ENCODE measurements at places on chromosomes 4 and X.

DNA sequence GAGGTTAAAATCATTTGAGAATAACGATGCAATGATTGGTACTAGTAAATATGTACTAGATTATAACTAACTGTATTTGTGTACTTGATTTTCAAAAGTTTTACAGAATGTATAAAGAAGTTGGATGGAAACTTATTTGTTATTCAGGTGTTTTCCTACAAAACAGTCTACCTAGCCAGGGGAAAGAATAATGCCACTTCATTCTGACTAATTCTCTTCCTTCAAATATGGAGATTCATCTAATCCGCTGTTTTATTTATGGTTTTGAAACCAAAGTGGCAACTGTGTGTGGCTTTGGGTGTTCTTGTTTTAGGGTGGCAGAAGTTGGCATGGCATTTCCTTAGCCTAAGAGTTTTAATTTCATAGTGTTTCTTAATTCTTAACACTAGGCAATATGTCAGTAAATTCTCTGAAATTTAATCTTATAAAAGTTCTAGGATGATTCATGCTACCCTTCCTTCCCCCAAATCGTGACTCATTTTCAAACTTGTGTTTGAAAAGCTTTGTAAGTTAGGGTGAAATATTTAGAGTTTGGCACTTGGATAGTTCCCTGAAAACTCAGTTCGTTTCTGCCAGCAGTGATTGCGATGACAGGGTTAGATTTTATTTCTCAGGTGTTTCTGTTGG is 62.6 kb downstream of the DCLK2 start:
- no peak for DNase-seq

GRCh38 chr4:125105561-125105960 is 209.2 kb upstream of the FAT4 start:
- no peak for DNase-seq

GRCh38 chrX:25156323-25156722 is 140.6 kb upstream of the ARX start:
- no peak for DNase-seq

DNA sequence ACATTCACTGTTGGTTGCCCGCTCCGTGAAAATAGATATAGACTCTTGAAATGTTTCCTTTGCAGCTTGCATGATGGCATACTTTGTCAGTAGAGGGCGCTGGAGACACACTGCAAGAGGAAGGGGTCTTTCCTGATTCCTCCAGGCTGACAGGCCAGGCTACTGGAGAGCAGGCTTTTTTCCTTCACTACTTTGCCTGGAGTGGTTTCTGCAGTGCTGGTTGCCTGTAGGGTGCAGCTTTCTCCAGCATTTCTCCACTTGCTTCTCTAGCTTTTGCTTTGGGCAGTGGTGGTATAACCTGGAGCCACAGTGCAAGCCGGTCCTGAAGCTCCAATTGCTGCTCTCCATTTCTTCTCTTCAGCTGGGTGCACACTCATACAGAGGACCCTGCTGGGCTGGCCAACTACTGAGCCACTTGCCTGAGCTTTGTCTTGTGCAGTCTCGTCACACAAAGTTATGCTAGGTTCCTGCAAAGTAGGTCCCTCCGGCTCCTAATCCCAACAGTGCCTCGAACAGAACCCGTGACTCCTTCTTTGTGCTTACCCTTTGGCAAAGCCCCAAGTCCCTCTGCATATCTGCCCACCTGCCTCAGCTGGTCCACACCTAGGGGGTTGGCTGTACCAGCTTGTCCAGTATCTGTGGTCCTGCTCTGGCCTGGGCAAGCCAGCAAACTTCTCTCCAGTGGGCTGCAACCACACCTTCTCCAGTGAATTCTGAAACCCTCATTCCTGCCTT is 46.3 kb downstream of the RASSF6 start:
- peak; percentile 83 for DNase-seq

DNA sequence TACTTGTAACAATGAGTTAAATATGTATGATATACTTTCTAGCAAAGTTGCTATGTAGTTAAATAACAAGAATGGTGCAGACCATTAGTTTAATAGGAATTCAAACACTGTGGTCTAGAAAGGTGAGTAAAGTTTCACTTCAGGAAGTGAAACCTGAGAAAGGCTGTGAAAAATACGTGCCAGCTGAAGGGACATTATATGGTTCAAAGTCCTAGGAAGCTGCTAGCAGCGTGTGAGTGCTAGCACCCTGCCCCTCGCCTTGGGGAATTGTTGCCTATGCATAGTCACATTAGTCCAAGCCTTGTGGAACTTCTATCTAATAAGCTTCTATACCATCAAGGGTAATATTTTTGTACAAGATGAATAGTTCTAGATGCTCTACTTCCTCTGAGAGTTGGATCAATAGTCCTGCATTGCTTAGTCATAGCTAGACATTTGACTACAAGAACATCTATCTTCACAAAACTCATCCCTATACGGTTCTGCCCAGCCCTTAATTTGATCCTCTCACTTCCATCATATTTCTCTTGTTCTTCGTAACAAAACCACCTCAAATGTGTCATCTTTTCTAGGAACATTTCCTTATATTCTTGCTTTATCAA is 45.8 kb upstream of the ARSJ start:
- DNase-seq: no peak
